Body of pancreas (tissue), 4 donors: ENCODE measurements at places on chromosomes 3 and 15. TPM values are rescaled to one million over a fixed set of nuclear protein-coding genes. Genes with fewer than 3 reads are reported as not detected.
A peak's percentile ranks its signal among the peaks of the same experiment; 100 is the strongest.

The NR1I2 gene
- total RNA-seq: not detected

GRCh38 chr3:50100386-50100785 is 11.7 kb downstream of the RBM5 start:
- no peak for DNase-seq

- no peak for DNase-seq
These were observed 604 bp downstream of the ISL2 start for GRCh38 chr15:76337059-76337695.

DNA sequence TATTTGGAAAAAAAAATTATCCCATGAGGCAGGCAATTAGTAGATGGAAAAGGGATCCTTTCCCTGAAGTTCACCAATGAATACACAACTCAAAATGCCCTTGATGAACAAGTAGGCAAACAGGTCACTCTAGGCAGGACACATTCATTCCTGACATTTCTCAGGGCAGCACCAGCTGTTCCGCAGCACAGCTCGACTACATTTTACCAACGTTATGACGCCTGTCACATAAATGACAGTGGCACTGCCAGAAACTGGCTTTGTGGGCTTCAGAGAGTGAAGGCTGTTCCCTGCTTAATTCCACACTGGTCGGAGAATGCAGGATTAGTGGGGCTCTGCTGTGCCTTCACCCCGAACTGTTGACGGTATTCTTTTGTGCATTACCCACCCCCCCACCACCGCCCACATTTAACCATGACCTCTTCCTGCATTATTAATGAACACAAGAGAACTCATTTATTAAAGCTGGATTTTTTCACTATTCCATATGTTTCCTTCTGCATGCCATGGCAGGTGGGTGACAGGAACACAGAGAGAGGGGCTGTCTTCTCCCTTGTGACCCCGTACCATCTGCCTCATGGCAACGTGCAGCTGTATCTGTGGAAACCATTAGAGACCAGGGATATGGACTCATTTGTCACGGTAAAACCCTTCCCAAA is 197.6 kb downstream of the PDZRN3 start:
- no peak for DNase-seq

The ECE2 gene
- 18.8 TPM for total RNA-seq

GRCh38 chr15:95292785-95293450 is 1037.6 kb upstream of the NR2F2 start:
- DNase-seq: peak; percentile 16

- no peak for DNase-seq
These were observed 135.8 kb downstream of the CPNE4 start for GRCh38 chr3:131899021-131899420.

DNA sequence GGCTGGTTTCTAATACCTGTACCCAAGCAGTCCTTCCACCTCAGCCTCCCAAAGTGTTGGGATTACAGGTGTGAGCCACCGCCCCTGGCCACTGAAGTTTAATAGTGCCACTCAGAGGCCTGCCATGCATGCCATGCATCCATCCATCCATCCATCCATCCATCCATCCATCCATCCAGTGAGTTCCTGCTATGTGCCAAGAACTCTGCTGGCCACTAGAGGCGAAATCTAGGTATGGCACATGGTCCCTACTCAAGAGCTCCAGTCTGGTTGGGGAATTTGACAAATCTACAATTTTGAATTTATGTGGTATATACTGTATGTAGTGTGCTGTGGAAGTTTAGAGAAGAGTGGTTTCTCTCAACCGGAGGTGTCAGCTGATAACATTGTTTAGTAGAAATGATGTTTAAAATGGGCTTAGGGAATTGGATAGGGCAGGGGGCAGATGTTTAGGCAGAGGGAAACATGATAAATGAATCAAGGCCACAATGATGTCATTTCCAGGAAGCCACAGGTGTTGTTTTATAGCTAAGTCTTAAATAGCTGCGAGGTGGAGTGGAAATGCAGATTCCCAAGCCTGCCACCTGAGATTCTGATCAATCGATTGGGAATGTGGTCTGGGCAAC is 384.4 kb upstream of the C2CD4B start:
- DNase-seq: peak; percentile 33

DNA sequence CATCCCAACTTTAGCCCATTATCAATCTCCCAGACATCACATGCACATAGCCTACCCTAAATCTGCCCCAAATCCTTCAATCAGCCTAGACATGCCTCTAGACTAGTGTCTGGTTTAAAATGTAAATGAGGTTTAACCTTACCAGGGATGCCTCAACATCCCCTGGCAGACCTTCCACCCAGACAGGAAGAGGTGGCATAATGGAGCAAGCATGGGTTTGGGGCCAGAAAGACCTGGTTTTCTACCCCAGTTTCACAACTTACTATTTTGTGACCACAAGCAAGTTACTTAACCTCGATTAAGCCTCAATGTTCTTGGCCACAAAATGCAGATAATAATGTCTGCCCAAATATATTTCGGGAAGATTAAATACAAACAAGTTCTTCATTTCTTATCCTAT is 28.3 kb upstream of the THBS1 start:
- no peak for DNase-seq

The NR2E3 gene
- not detected for total RNA-seq
